ENCODE measurements at places on chromosomes 16 and 17.
A peak's percentile ranks its signal among the peaks of the same experiment; 100 is the strongest.

DNA sequence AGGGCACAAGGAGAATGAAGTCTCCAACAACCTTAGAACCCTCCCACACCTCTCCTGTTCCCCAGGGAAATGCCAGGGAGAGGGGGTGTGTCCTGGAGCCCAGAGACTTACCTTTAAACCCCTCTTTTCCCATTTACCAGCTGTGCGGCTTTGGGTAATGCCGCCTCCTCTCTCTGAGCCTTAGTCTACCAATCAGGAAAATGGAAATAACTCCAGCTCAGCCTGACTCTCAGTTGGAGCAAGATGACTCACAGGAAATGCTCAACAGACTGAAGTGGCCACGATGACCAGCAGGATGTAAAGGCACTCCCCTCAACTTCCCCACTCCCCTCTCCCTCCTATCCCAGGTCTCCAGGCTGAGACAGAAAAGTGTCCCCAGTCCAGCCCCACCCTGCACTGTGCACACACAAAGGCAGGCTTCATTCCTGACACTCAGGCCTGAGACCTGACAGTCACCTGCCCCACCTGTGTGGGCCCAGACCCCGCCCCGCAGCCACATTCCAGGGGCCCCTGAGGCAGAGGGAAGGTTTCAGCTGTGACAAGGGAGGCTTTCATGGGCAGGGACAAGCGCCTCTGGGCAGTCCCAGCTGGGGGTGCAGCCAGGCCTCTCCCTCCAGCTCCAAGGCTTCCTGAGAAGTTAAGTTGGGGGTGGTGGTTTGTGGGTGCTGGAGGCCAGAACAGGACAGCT, 3.0 kb upstream of the KRT15 start:
- peak overlapping the region; percentile 55 for H3K27ac ChIP-seq
- DNase-seq = peak; percentile 84
- H3K36me3 ChIP-seq = peaks cover 10% of the 10 kb centered on the region

- no peak for DNase-seq
- H3K27ac ChIP-seq = no peak overlapping the region
These were observed 170.0 kb downstream of the ENGASE start for GRCh38 chr17:79244665-79245064.

DNA sequence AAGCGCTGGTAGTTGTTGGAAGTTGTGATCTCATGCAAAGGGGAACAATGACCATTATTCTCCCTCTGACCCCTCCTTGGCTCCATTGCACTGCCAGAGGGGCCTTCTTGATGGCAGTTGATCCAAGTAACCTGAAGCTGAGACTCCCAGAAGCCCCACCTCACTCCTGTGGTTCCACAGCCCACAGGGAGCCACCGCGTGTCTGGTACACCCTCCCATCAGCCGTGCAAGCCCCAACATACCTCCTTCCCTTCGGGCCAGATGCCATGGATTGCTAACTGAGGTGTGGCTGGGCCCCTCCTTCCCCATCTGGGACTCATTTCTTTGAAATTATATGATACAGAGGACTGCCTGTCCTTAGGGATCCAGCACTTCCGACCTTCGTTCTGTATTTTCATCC, 17.8 kb downstream of the SAP30BP start:
- H3K36me3 ChIP-seq = no peaks in the 10 kb centered on the region
- no peak overlapping the region for H3K4me3 ChIP-seq
- DNase-seq = no peak
- H3K27me3 ChIP-seq = no peaks in the 10 kb centered on the region

DNA sequence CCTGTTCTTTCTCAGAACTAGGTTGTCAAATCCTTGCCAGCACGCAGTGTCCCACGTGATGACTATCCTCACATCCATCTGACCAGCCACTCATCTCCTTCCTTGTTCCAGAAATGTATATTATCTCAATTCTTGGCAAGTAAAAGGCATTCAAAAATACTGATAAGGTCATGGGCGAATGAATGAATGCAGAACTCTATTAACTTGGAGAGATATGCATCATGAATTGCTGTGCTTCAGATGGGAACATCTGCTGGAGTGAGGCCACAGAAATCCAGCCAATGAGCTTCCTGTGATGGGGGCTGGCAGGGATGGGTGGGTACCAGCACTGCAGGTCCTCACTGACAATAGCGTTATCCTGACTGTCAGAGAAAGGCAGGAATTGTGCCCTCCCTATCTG, 19.0 kb downstream of the FAHD1 start:
- H3K27ac ChIP-seq = no peak overlapping the region
- DNase-seq = no peak
- H3K36me3 ChIP-seq = no peaks in the 10 kb centered on the region

GRCh38 chr16:72399811-72400210, 227.9 kb upstream of the PMFBP1 start:
- H3K27ac ChIP-seq = no peak overlapping the region
- H3K4me3 ChIP-seq = no peak overlapping the region
- H3K27me3 ChIP-seq = no peaks in the 10 kb centered on the region

- no peaks in the 10 kb centered on the region for H3K27me3 ChIP-seq
- no peak for DNase-seq
- H3K4me1 ChIP-seq = peaks cover 19% of the 10 kb centered on the region
- H3K36me3 ChIP-seq = no peaks in the 10 kb centered on the region
- H3K27ac ChIP-seq = peak overlapping the region; percentile 75
These were observed 54.9 kb downstream of the LDHD start for GRCh38 chr16:75061669-75062068.

DNA sequence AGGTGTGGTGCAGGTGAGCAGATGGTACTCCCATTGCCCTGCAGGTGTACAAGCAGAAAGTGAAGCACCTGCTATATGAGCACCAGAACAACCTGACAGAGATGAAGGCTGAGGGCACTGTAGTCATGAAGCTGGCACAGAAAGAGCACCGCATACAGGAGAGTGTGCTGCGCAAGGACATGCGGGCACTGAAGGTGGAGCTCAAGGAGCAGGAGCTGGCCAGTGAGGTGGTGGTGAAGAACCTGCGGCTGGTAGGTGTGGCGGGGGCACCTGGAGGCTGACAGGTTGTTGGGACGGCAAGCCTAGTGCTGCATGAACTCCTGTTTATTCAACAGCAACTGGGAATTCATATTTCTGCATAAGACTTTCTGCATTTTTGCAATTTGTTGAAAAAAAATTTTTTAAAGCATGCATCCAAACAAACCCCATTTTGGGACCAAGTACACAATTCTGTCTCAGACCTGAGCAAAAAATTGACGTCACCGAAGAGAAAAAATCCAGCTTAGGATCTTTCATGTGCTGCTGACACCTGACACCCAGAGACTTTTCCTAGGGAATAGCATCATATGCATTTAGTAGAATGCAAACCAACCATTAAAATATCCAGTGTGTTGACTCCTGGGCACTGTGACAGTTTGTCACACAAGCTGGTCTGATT, 13.5 kb upstream of the DBNDD1 start:
- no peak for DNase-seq
- H3K27me3 ChIP-seq = no peaks in the 10 kb centered on the region
- H3K4me3 ChIP-seq = no peak overlapping the region
- no peak overlapping the region for H3K27ac ChIP-seq
- no peaks in the 10 kb centered on the region for H3K4me1 ChIP-seq

GRCh38 chr17:57541472-57542394, 203.4 kb downstream of the CCDC182 start:
- no peaks in the 10 kb centered on the region for H3K36me3 ChIP-seq
- no peaks in the 10 kb centered on the region for H3K27me3 ChIP-seq
- no peak for DNase-seq
- H3K27ac ChIP-seq = no peak overlapping the region
- H3K4me1 ChIP-seq = no peaks in the 10 kb centered on the region

DNA sequence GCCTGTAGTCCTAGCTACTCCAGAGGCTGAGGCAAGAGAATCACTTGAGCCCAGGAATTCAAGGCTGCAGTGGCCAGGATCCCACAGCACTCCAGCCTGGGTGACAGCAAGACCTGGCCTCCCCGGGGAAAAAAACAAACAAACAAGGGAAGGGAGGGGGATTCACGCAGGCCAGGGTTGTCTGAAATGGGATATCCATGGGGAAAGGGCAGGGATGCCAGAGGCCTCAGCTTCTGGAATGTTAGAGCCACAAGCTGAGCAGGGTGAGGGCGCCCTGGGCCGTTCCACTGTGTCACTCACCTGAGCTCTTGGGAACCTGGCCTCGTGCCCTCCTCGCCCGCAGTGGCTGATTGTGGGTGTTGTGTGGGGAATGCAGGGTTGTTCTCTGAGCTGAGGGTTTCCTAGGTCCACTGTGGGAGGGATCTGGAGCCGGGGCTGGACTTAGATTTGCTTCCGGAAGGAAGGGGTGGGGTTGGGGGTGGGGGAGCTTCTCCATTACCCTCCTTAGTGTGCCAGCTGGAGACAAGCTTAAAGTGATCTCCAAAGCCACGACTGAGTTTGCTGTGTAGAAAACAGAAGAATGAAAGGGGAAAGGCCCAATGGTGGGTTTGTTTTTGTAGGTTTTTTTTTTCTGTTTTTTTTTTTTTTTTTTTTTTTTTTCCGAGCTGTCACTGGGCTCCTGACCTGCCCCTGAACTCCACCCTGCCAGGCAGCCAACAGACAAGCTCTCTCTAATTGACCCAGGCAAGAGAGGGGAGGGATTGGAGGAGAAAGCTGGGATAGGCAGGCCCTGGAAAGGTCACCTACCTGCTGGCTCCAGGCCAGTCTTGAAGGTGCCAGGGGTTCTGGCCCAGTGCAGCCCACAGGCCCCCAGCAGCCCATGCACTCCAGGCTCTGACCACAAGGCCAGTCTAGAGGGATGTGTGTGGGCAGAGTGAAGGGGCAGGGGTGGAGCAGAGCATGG, at the start of gene SULT1A1:
Gene SULT1A1 (minus strand): TSS at position 414 of the 964 bp plus-strand sequence. CDS start 1,189 bp downstream, outside the sequence.
- H3K4me1 ChIP-seq = peaks cover 6% of the 10 kb centered on the region
- H3K36me3 ChIP-seq = no peaks in the 10 kb centered on the region
- H3K27ac ChIP-seq = peak within 1 kb of the TSS; percentile 79

GRCh38 chr16:67872631-67873434, at the start of gene EDC4:
TSS of gene EDC4 (plus strand) at chr16:67873052. CDS start at chr16:67873262, 210 bp downstream.
- H3K36me3 ChIP-seq = peaks cover 59% of the 10 kb centered on the region
- peak within 1 kb of the TSS; percentile 70 for H3K27ac ChIP-seq
- no peaks in the 10 kb centered on the region for H3K4me1 ChIP-seq
- peak within 1 kb of the TSS; percentile 98 for H3K4me3 ChIP-seq

DNA sequence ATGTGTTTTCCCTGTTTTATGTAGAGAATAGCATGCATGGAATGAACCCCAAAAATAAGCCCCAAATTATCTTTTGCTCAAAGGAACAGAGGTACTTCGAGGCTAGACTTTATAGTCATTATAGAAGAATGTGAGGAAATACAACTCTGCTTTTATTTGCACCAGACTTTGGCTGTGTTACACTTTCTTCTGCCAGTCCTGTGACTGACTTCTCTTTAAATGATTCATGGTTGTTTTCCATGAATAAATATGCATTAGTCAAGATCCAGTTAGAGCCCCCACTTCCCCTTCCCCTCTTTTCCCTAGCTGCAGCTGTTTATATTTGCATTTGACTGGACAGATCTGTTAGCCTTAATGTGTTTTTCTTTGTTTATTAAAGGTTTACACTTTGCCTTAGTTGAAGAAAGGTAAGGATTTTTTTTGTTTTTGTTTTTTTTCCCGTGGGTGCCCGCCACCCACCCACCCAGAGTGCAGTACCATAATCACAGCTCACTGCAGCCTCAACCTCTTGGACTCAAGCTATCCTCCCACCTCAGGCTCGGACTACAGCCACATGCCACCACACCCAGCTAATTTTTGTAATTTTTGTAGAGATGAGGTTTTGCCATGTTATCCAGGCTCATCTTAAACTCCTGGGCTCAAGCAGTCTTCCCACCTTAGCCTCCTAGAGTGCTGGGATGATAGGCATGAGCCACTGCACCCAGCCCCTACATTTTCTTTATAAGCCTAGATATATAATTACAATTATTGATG, 152.6 kb downstream of the CYB561 start:
- H3K36me3 ChIP-seq = peaks cover 6% of the 10 kb centered on the region
- no peak overlapping the region for H3K27ac ChIP-seq

GRCh38 chr17:10033449-10033848, 128.4 kb upstream of the RCVRN start:
- peak overlapping the region; percentile 88 for H3K27ac ChIP-seq
- H3K4me3 ChIP-seq = no peak overlapping the region
- H3K27me3 ChIP-seq = no peaks in the 10 kb centered on the region
- no peaks in the 10 kb centered on the region for H3K36me3 ChIP-seq
- no peaks in the 10 kb centered on the region for H3K4me1 ChIP-seq

DNA sequence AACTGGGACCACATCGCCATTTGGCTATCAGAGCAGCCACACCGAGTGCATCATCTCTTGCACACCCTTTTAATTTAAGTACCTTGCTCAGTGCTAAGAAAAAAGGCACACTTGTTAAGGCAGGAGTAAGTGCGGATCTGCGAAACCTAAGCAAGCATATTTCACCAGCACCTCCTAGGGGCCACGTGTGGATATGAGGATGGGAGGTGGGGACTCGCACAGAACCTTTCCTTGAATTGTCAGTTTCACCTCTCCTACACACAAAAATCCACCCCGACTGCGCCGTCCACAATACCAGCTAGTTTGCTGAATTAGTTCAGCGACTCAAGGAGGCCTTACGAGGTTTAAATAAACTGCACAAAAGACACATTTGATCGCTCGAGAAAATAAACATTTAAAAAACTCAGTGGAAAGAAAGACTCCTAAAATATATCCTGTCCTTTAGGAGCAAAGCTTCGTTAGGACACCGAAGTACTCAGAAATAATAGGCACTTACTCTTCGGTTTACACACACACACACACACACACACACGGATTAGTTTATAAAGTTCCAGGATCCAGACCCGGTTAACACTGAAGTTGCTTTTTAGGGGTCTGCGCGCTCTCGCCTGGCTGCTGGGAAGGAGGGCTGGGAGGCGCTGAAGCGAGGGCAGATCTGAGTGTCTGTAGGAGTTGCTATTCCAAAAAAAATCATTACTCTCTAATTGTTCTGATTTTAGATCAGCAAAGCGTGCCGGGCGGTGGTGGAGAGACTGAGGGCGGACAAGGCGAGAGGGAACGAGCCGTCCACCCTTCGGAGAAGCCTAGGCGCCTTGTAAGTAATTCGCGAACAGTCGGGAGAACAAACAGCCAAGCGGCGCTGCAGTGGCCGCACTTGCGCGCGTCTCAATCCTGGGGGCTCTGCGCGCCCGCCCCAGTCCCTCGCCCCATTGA, 1.0 kb upstream of the KCNJ2 start:
- H3K36me3 ChIP-seq = no peaks in the 10 kb centered on the region
- DNase-seq = peak; percentile 73

DNA sequence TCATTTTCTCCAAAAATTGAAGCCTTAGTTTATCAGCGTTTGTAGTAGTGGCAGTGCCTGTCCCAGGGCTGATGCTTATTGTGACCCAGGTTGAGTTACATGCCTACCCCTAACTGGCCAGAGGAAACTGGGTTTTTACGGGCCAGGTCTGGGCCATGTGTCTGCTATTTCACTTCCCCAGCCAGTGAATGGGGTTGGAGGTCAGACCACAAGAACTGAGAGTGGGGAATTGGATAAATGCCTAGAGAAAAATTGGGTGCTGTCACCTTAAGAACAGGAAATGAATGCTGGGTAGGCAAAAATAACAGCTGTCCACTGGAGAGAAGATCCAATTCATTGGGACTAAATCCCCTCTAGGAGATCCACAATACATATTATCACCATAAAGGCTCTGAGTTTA, 5.2 kb downstream of the ADPRM start:
- DNase-seq = no peak
- H3K4me1 ChIP-seq = no peaks in the 10 kb centered on the region
- H3K27ac ChIP-seq = no peak overlapping the region
- no peak overlapping the region for H3K4me3 ChIP-seq
- H3K27me3 ChIP-seq = no peaks in the 10 kb centered on the region
- peaks cover 29% of the 10 kb centered on the region for H3K36me3 ChIP-seq

GRCh38 chr17:50353600-50354195, 7.8 kb downstream of the XYLT2 start:
- no peak overlapping the region for H3K27ac ChIP-seq
- no peak overlapping the region for H3K4me3 ChIP-seq
- no peak for DNase-seq
- no peaks in the 10 kb centered on the region for H3K27me3 ChIP-seq

GRCh38 chr17:2926019-2926650, 129.9 kb downstream of the RAP1GAP2 start:
- no peaks in the 10 kb centered on the region for H3K4me1 ChIP-seq
- DNase-seq = no peak
- no peaks in the 10 kb centered on the region for H3K27me3 ChIP-seq
- H3K27ac ChIP-seq = no peak overlapping the region
- no peak overlapping the region for H3K4me3 ChIP-seq

Measured in left lung (tissue), 14 donors.